ENCODE measurements at places on chromosomes 5 and 9. TPM values are rescaled to one million over a fixed set of nuclear protein-coding genes. Genes with fewer than 3 reads are reported as not detected.

FBXW11 gene
- 67.7 TPM for total RNA-seq

TMEM252 gene
- not detected for total RNA-seq

LMAN2 gene
- 70.0 TPM for total RNA-seq

C1QTNF3 gene
- total RNA-seq: 11.7 TPM

ZNF462 gene
- total RNA-seq: 51.1 TPM

C5orf22 gene
- total RNA-seq: 19.7 TPM

NINJ1 gene
- total RNA-seq: 53.5 TPM

IFNK gene
- not detected for total RNA-seq

FOXD4L3 gene
- total RNA-seq: not detected

STPG3 gene
- total RNA-seq: not detected

AIF1L gene
- 92.1 TPM for total RNA-seq

TAF1L gene
- not detected for total RNA-seq

MXD3 gene
- 9.9 TPM for total RNA-seq

PTGES gene
- total RNA-seq: 23.3 TPM

SLC6A19 gene
- 0.09 TPM for total RNA-seq

SUSD3 gene
- total RNA-seq: 6.6 TPM

OR13F1 gene
- total RNA-seq: not detected

NUDT12 gene
- 23.2 TPM for total RNA-seq

SKP1 gene
- total RNA-seq: 295 TPM

EGR1 gene
- total RNA-seq: 137 TPM

BTNL9 gene
- 105 TPM for total RNA-seq

IFNA21 gene
- total RNA-seq: not detected

CCL27 gene
- not detected for total RNA-seq

SLC45A2 gene
- total RNA-seq: not detected

KCNMB1 gene
- 1.4 TPM for total RNA-seq

TAF11L10 gene
- not detected for total RNA-seq

TNFSF15 gene
- total RNA-seq: 11.9 TPM

LHX3 gene
- total RNA-seq: not detected

FBN2 gene
- 6.5 TPM for total RNA-seq

FPGS gene
- 69.7 TPM for total RNA-seq

HOMER1 gene
- 8.7 TPM for total RNA-seq

RLN1 gene
- total RNA-seq: not detected

Data from sciatic nerve (tissue), 2 donors.